ENCODE measurements at places on chromosomes 1 and 21.

DNA sequence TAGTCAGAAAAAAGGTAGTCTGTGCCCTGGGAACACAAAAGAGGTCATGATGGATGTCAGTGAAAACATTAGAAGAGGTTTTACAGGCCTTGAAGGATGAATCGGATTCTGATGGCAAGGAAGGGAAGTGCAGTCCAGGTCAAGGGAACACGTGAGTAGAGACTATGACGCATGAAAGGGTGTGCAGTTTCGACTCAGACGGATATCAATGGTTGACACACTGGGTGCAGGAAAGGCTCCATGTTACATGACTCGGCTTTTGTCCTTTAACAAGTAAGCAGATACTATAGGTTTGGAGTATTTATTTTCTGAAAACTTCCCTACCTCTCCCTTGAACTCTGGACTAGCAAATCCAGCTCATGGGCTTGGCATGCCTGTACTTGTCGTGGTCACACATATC is 55.3 kb downstream of the SEC16B start:
- no peak for DNase-seq

- no peak for DNase-seq
Observed at GRCh38 chr1:52233463-52233862, 91.6 kb downstream of the ZFYVE9 start.

DNA sequence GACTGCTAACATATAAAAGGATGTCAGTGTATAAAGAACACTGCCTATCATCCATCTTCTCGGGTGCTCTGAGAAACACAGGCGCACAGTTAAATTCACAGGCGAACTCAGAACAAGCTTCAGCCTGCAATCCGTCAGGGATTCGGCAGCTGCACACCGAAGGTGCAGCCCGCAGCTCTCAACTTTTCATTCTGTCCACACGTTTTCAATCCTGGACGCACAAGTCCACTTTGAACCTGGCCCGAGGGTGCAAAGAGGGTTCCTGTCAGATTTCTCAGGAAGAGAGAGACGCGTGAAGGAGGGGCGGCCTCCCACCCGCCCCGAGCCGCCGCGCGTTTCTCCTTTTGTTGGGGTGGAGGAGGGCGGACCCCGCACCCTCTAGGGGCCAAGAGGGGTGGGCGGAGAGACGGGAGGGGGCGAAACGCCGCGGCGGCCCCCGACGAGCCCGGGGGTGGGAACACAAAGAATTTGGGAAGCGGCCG is 724 bp downstream of the DOCK7 start:
- no peak for DNase-seq

GRCh38 chr1:70542856-70543255 is 131.8 kb downstream of the CTH start:
- DNase-seq = no peak

DNA sequence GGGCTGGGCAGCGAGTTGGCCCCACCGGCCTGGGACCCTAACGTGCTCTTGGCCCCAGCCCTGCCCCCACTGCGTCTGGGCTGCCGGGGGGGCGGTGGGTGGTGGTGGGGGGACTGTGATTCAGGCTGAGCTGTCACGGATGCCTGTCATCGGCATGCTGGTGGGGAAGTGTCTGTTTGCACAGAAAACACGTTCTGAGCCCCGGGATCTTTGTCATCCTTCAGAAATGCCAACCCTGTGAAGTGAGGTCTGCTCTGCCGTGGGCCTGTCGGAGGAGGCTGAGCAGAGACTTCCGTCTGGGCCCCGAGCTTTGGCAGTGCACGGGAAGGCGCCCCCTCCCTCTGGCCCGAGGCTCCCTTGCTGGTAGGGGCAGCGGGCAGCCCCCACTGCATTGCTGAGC is 24.3 kb upstream of the PLCH2 start:
- DNase-seq = no peak

GRCh38 chr1:96416111-96416595 is 305.4 kb upstream of the PTBP2 start:
- no peak for DNase-seq

DNA sequence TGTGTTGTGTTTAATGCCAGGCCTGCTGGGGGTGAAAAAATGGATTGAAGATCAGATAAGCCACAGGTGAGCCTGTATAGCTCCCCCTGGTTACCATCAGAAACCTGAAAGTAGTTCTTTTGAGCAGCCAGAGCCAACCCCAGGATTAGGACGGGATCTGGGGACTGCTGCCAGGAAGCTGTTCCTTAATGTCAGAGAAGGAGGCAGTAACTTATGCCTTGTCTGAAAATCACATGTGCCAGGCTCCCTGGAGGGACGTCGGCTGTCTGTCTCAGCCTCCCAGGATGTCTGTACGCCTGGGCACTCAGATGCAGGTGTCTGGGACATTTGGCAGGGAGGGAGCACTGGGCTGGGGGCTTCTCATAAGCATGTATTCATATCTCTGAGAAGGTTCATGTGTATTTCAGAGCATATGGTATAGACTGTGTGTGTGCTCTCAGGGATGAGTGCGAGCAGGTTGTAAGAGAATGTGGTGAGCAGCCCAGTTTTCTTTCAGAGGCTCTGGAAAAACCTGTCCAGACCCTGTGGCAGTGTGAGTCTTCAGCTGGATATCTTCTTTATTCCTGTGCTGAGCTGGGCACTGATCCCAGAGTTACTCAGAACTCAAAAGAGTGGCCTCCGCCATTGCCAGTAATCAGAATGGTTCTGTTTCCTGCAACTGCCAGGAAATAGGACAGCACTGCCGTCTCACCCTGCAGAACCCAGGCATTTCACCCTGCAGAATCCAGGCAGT is 2.8 kb downstream of the FAM43B start:
- DNase-seq = no peak

DNA sequence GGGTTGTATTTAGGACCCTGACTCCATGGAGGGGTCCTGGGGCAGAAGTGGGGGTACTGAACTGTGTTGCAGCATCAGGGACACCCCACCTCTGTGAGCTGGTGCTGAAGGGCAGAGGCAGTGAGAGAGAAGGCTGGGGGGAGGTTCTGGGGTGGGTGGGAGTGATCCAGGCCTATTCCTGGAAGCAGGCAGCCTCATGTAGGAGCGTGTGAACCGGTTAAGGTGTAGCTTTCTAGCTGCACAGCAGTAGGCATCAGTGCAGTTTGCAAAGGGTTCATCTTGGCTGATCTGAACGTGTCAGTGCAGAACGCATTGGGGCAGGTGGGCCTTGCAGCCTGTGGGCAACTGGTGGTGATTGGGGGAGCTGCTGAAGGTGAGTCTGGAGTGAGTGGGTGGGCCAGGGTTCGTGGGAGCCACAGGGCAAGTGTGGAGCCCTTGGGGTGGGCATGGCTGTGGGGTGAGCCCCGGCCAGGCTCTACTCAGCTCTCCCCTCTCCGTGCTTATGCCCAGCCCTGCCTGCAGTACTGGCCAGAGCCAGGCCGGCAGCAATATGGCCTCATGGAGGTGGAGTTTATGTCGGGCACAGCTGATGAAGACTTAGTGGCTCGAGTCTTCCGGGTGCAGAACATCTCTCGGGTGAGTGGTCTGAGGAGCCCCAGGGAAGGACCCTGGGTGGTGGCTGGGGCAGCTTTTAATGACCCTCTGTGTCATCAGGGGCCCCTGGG is 86.7 kb downstream of the PTPRU start:
- DNase-seq = no peak

DNA sequence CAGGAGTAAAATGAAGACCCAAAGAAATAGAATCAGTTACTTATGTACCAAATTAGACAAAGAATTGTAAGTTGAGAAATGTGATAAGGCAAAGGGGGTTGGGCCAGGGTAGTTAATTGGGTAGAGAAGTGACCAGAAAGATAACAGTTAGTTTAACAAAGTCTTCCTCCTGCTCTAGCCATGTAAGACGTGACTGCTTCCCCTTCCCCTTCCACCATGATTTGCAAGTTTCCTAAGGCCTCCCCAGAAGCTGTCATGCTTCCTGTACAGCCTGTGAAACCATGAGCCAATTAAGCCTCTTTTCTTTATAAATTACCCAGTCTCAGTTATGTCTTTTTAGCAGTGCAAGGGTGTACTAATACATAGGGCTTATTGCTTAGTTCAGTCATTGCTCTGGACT is 142.0 kb upstream of the PDE4B start:
- DNase-seq = no peak

DNA sequence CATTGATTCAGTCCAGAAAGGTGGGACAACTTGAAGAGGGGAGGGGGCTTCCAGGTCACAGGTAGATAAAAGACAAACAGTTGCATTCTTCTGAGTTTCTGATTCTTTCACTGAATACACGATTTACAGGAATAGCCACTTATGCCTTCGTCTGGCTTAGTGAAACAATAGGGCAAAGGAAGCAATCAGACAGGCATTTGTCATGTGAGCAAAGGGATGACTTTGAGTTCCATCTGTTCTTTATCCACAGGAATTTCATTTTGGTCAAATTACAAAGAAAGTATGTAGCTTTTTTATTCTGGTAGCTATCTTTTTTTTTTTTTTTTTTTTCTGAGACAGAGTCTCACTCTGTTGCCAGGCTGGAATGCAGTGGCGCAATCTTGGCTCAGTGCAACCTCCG is 202.5 kb downstream of the TTLL7 start:
- no peak for DNase-seq

DNA sequence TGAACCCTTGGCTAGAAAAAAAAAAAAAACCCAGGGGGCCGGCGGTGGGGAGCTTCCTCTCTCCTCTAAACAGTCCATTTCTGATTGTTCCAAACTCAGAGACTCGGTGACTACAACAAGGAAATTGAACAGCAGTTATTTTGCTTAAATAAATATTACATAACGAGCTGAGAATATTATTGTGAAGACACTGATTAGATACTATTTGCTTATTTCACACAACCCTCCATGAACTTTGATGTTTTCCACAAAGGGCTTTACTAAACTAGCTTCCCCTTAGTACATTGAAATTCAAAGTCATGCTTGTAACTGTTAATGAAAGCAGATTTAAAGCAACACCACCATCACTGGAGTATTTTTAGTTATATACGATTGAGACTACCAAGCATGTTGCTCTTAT is at the start of gene CFHR5:
Gene CFHR5 (plus strand): TSS at position 279 of the 400 bp plus-strand sequence. CDS start 109 bp downstream, at position 388.
- DNase-seq = no peak

DNA sequence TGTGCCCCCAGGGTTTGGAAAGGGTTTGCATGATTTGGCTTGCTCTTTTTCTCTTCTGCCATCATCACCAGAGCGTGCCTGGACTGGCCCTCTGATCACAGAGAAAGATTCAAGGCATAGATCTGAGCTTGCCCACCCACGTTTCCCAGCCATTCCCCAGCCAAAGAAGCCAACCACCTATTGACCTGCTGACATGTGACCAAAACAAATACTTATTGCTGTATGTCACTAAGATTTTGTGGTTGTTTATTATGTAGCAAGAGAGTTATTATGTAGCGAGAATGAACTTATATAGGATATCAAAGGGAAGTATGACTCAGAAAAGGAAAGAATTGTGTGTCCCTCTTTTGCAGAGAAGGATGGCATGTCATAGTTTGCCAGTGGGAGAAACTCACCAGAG is 59.9 kb downstream of the UBE2U start:
- DNase-seq = no peak

GRCh38 chr1:87182611-87183010 is 146.1 kb upstream of the LMO4 start:
- DNase-seq = no peak

DNA sequence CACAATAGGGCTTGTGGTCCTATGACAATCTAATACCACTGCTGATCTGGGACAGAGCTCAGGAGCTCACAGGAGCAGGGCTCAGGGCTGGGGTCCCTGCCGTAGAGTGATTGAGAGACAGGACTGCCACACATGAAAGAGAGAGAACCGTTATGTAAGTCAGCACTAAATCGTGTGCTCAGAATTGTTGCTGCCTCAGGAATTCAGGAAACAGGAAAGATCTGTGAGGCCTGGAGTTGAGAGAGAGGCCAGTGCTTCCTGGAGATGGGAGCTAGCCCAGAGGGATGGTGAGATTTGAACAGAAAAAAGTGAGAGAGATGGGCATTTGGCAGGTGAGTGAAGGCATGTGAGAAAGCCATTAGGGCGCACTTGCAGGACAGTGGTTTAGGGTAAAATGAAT is 17.5 kb upstream of the ACBD6 start:
- no peak for DNase-seq

GRCh38 chr1:63983391-63984256 is 209.8 kb downstream of the ROR1 start:
- no peak for DNase-seq

DNA sequence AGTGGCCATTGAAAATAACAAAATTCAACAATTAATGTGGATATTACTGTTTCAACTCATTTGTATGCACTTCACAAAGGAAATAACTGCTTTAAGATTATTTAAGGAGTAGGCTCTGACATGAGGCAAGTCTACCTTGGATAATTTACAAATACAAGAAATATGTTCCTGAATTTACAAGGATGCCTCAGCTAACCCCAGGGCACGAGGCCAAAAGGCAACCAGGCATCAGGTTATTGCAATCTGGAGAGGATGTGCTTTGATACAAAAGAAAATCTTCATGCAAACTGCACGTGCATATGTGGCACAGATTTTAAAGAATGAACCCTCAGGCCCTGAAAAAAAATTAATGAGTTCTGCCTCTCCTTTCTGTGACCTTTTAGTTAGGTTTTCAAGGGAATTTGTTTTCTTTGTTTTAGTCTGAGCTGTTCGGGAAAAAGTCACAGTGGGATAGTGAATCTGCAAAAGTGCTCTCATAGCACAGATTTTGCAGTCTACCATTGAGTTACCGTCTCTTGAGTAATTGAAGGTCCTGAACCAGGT is 1304.2 kb upstream of the ADGRL4 start:
- no peak for DNase-seq

All from CD4-positive, alpha-beta T cell treated with Interleukin-15 for 4 hours (primary cell).